ENCODE measurements at places on chromosomes 12 and 14.

DNA sequence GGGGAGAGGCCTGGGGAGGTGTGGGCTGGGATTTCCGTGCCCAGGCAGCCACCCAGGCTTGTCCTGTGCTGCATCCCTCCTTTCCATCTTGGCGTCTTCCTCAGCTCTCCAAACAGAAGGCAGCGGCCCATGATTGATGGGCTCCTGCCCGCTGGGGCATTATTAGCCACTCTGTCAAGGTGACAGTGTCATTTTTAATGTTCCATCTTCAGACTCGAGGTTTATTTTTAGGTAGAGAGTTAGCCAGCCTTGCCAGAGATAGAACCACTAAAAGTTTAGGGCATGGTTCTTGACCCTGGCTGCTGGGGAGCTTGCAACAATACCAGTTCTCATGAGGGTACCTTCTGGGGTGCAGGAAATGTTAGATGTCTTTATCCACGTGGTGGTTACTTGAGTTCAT lies 90.1 kb downstream of the AACS start:
- DNase-seq, result no peak

DNA sequence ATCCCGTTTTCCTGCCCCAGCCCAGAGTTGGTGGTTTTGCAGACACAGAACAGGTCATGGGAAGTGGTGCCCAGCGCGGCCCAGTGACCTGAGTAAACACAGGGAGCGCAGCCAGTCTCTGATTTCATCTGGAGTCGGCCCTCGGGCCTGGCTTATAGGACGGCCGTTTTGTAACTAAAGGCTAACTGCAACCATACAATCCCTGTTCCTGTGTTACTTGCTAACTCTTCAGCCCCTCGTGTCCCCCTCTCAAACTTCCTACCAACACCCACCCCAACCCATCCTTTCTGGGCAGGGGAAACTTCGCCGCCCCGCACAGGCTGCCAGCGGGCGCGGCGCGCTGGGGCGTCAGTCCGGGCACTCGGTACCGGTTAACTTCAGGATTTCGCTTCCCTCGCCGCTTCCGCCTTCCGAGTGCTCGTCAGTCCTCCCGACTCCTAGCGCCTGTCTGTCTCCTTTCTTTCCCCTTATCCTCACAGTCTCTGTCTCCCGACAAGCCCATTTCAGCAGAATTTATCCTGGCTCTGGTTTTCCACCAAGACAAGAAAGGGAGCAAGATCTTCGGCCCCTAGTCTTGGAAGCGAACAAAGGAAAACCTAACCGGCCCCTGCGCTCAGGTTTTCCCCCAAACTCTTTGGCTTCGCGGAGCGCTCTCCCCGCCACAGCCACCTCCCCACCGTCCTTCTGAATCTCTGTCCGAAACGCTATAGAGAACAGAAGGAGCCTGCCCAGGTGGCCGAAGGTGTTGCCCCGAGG lies 2.0 kb downstream of the SIX1 start:
- no peak for DNase-seq

GRCh38 chr12:54173066-54173726 lies 15.6 kb downstream of the SMUG1 start:
- DNase-seq, result peak; percentile 39

GRCh38 chr14:103594265-103594664 lies 31.5 kb downstream of the COA8 start:
- DNase-seq, result no peak

All from K562 (cell line).